ENCODE measurements at places on chromosomes 6 and 20. TPM values are rescaled to one million over a fixed set of nuclear protein-coding genes. Genes with fewer than 3 reads are reported as not detected.

GRCh38 chr6:4125933-4126864 lies 9.2 kb downstream of the ECI2 start:
- no peak for DNase-seq

- DNase-seq, result peak; percentile 45
Observed at GRCh38 chr6:163529605-163530004, 115.1 kb downstream of the QKI start.

DNA sequence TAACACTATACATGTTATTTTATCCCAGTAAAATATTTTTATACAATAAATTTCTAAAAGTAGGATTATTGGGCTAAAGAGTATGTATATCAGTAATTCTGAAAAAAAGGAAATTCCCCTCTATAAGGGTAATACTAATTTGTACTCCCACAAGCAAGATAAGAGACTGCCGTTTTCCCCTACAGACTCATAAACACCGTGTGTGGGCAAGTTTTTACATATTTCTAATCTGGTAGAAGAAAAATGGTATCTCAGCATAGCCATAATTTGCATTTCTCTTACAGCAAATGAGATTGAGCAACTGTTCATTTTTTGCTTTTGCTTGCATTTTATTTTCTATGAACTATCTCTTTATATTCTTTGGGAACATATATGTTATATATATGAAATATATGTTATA lies 26.0 kb upstream of the MYMX start:
- DNase-seq, result no peak

The SAMD3 gene
- 2.6 TPM for total RNA-seq

Data from skin of body (tissue), 3 donors.